ENCODE measurements at places on chromosomes 7 and 10. TPM values are rescaled to one million over a fixed set of nuclear protein-coding genes. Genes with fewer than 3 reads are reported as not detected.

GRCh38 chr7:67901808-67902480 is 905.3 kb downstream of the TYW1 start:
- no peak for DNase-seq

DNA sequence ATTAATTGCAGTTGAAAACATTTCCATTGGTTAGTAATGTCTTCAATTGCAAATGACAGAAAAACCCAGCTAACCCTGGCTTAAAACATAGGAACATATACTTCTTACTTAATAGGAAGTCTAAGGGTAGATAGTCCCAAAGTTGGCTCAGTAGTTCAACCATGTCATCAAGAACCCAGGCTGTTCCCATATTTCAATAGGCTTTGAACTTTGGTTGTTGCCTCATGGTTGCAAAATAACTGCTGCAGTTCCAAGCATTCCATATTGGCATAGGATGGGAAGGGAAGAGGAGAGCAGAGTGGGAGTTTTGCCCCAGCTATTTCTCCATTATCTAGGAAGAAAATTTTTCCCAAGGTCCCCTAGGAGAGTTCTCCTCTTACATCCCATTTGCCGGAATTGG is 81.4 kb upstream of the EEPD1 start:
- no peak for DNase-seq

DNA sequence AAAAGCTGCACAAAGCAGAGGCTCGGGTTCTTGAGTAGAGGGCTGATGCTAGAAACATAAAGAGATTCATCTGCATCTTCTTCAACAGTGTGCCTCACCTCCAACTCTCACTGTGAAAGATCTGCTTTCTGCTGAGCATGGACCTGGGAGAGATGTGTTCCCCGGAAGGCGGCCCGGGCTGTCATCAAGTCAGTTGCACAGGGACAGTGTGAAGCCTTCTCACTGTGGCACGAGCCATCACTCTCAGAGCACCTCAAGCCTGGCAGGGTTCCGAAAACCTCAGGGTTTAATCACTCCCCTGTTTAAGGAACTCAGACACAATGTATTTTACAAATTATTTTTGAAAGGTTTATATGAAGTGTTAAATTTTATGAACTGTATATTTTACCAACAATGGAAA is 98.7 kb downstream of the RBM20 start:
- DNase-seq = peak; percentile 61

- DNase-seq = no peak
These were observed 138.7 kb downstream of the BTAF1 start for GRCh38 chr10:92062273-92062672.

- DNase-seq = no peak
These were observed 3.4 kb downstream of the TWIST1 start for GRCh38 chr7:19113855-19114550.

- DNase-seq = no peak
These were observed 39.6 kb downstream of the COL26A1 start for GRCh38 chr7:101402081-101402779.

DNA sequence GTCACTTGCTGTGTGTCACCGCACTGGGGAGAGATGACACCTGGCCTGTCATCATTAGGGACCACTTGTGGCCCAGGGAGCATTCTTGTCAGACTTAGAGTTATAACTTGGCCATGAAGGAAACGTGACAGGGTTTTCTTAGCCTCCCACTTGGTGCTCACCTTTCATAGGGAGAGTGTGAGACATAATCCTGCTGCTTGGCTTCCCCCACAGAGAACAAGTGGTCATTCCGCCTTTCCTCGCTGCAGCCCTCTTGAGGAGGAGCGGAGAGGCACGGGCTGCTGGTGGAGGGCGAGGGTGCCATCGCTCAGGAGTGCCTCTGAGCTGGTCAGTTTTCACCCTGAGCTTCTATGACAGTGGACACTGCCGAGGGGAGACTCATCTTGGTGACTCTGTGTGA is 125.0 kb upstream of the GJD4 start:
- DNase-seq = no peak

DNA sequence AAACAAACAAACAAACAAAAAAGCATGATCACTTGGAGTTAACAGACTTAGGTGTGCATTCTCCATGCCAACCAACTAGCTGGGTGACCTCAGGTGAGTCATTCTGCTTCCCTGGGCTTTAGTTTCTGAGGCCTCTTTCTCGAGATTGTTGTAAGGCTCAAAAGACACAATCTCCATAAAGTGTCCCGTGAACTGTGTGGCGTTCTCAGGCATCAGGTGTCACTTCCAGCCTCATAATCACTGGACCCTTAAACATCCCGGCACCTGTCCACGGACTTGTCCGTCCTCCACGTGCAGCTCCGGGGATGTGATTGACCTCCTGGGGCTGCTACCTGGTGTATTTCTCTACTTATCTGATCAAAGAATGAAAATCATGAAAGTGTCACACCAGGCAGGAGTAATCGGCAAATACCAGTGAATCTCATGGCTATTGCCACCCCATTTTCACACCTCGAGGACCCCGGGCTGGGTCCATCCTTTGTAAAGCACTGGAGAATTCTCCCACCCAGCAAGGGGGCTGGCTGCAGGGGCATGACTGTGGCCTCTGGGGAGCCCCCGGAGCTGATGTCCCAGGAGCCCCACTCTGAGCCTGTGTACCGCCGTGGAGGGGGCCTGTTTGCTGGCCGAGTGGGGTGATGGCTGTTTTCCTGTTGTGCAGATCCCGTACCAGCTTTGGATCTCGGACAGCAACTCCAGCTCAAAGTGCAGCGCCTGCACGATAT is 189.8 kb upstream of the SH2B2 start:
- no peak for DNase-seq

The FAM171A1 gene
- total RNA-seq = 8.3 TPM
